Activated B cell treated with CpG ODN at 0.5 μM for 24 hours (primary cell): ENCODE measurements at places on chromosomes 12 and 14. TPM values are rescaled to one million over a fixed set of nuclear protein-coding genes. Genes with fewer than 3 reads are reported as not detected.
A peak's percentile ranks its signal among the peaks of the same experiment; 100 is the strongest.

DNA sequence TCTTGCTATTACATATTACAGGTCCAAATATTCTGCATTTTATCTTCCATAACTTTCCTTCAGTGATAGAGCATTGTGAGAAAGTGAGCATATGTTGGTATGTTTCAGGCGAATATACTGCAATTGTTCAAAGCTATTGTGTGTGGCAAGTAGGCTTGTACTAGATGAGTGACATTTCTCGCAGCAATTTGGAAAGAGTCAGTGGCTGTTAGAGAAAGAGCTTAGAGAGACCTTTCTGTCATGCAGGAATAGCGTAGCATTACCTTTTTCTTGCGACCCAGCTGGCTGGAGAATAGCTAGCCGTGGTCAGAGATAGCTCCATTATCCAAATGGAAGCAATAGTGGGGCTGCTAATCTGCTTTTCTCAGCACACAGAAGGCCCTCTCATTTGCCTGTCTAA, 678.5 kb upstream of the FOXG1 start:
- DNase-seq: no peak

GRCh38 chr14:68341411-68342212, 451.3 kb downstream of the ZFP36L1 start:
- no peak for DNase-seq

GRCh38 chr12:124940143-124940392, 25.6 kb upstream of the UBC start:
- no peak for DNase-seq

ADCY6 gene
- total RNA-seq: 0.37 and 0.60 TPM in 2 replicates

DNA sequence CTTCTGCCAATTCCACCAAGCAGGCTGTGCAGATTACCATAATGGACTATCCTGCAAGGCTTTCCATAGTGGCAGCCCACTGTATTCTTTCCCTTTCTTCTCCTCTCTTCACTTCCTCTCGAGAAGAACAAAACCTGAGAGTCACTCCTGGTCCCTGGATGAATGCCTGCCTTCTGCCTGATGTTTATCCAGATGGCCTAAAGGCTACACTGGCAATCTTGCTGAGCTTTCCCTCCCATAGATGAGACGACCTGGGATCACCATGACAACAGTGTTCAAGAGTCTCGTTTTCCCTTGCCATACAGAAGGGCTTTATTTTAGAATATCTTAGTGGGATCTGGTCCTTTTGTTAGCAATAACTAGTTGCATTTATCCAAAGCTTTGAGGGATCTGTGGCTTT, 142.3 kb downstream of the RTN1 start:
- DNase-seq: no peak

- peak; percentile 22 for DNase-seq
These were observed 1.5 kb downstream of the RILPL1 start for GRCh38 chr12:123532019-123532418.
